ENCODE measurements at places on chromosomes 5 and 9.

DNA sequence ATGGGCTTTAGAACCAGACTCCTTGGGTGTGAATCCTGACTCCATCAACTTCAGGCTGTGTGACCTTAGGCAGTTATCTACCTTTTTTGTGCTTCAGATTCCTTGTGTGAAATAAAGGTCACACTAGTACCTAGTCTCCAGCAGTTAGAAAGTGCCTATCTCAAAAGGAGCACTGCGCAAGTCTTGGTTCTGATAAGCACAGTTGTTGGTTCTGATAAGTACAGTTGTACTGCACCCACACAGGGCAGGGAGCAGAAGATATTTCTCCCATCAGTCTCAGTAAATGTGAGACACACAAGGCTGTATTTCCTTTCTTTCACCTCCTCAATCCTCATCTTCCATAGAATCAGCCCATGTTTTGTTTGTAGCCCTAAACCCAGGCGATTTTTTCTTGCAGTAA lies 116.6 kb upstream of the DPYSL3 start:
- DNase-seq = no peak

- DNase-seq = no peak
Measured at GRCh38 chr9:69885931-69886330, 65.3 kb downstream of the CFAP95 start.

DNA sequence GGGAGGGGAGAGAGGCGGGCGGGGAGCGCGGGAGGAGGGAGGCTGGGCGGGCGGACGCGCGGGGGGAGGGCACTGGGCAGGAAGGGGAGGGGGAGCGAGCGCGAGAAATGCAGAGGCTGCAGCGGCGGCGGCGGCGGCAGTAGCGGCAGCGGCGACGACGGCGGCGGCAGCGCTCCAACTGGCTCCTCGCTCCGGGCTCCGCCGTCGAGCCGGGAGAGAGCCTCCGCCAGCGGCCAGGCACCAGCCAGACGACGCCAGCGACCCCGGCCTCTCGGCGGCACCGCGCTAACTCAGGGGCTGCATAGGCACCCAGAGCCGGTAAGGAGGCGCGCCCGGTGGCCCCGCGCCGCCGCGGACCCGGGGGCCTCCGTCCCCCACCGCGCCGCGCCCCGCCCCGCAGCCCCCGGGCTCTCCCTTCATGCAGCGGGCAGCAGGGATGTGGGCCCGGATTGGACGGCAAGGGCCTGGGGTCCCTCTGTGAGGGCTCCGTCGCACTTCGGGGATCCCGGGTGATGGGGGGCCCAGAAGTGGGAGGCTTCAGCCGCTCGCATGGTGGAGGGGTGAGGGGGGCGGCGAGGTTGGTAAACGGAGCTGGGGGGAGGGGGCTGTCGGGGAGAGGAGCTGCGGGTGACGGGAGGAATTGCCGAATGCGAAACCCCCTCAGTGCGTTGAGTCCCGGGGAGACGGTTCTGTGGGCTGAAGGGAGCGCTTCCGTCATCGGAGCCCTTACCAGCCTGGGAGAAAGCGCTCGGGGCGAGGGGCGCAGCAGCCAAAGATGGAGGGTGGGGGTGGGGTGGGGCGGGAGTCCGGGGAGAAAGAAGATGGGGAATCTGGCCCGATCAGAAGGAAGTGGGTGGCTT lies at the start of gene BASP1:
Gene BASP1 (plus strand): TSS at position 139 of the 860 bp plus-strand sequence. CDS start 57,586 bp downstream, outside the sequence.
- no peak for DNase-seq

DNA sequence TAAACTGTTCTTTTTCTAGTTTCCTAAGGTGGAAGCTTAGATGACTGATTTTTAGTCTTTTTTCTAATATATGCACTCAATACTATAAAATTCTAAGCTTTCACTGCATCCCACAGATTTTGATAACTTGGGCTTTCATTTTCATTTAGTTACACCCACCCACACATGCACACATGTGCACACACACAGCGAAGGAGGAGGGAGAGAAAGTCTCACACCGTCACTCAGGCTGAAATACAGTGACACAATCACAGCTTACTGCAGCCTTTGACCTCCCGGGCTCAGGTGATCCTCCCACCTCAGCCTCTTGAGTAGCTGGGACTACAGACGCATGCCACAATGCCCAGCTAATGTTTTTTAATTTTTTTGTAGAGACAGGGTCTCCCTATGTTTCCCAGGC lies 96.5 kb downstream of the SMIM23 start:
- no peak for DNase-seq

DNA sequence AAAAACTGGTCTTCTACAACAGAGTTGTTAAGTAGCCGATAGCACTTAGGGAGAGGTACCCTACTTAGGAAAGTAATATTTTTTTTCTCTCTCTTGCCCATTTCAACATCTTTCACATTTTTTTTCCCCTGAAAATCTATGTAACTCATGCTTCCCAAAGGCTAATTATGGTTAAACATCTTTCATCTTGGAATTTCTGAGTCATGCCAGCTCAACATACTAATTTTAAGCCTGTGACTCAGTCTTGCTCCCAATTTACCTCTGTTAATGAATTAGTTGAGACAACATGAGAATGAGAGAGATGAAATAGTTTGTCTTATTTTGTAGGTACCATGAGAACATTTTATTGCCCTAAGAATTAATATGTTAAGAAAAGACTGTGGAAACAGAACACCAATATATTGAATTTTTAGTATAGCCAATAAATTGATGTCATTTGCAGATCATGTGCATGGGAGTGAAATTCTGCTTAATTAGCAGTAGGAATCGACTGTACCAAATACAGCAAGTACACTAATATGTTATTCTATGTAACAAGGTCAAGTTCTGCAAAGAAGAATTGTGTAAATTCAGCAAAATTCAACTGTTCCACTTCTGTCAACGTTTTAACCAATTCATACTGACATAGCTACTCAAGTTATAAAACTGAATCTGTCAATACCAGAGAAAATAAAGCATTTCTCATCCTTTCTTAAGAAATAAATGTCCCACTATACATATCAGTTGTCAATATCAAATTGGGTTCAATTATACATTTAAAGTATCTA lies 550.0 kb downstream of the PTPRD start:
- DNase-seq = no peak

Data from stimulated activated CD8-positive, alpha-beta memory T cell treated with anti-CD3 and anti-CD28 coated beads, Interleukin-7, amount 100 ng/mL, for 1 hour (primary cell).